Stimulated activated CD4-positive, alpha-beta T cell treated with anti-CD3 and anti-CD28 coated beads, Interleukin-2, amount 100 ng/mL, for 24 hours (primary cell): ENCODE measurements at places on chromosomes 1 and 21.

- no peak for DNase-seq
These were observed 142.5 kb downstream of the TIAM1 start for GRCh38 chr21:31201548-31201947.

- no peak for DNase-seq
These were observed 76.6 kb downstream of the RNF220 start for GRCh38 chr1:44481701-44482100.

DNA sequence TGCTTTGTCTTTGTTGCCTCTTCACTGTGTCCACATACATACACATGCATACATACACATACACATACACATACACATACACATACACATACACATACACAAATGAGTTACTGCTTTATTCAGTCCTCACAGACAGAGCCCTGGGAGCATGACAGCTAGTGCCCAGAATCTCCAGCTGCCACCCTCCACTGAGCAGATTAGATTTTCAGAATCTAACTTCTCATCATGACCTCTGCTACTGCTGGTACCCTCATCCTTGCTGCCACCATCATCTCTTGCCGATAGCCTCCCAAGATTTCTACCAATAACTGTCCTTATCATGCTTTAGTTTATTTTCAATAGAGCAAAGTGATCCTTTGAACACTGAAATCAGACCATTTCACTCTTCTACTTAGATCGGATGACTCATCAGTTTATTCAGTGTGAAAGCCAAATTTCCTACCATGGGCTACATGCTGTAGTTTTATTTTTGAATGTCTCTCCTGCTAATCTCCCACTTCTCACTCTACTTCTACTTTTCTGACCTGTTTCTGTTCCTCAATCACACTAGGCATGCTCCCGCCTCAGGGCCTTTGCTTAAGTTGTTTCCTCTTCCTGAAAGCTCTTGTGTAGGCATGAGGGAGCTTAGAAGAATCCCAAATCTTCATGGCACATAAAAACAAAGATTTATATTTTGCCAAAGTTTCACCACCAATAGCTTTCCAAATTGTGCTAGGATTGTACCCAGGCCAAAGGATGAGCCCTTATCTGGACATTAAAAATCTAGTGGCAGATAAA is 43.0 kb downstream of the ATP6V1G3 start:
- DNase-seq: no peak

DNA sequence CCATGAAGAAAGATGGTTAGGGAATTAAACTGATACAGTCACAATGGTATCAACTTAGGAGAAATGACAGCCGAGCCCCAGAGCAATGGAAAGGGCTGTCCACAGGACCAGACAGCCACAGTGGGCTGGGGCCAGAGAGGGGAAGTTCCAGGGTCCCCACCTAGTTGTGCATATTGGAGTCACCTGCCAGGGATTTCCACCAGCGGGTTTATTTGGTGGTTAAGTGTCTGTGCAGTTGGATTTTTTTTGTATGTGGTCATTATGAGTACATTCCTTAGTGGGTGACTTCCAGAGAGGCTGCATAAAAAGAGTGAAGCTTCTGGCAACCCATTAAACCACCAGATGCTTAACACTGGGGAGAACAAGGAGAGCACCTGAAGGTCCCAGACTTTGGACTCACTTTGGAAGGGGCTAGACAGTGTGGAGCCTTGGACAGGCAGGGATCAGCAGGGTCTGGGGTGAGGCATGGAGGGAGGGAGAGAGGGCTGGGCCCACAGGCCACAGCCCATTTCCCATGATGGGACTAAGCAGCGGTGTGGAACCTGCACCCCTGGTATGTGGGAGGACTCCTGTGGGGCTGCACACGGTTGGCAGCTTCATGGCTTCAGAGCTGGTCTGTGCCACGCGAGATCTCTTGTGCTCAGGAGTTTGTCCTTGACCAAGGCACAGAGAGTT is 7.8 kb upstream of the PTTG1IP start:
- DNase-seq: no peak

- no peak for DNase-seq
These were observed 719.1 kb upstream of the B3GALT2 start for GRCh38 chr1:193905288-193906085.

DNA sequence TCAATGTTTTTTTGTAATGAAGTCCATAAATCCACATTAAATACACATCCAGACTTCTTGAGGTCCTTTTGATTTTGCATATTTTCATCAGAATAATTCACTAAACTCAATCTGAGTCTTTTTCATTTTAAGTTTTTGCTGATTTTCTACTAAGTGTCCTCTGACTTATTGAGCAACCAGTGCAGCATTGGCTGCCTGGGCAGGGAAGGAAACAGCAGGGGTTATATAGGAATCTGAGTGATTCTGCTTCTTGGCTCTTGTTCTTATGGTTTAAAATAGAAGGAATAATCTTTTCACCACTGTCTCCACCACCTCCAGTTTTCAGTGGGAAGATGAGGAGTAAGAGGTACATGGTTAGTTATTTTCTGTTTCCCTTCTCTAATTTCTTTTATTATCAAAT is 88.4 kb downstream of the ST6GALNAC5 start:
- DNase-seq: no peak

GRCh38 chr1:176559878-176560277 is 96.9 kb downstream of the PAPPA2 start:
- peak; percentile 17 for DNase-seq

DNA sequence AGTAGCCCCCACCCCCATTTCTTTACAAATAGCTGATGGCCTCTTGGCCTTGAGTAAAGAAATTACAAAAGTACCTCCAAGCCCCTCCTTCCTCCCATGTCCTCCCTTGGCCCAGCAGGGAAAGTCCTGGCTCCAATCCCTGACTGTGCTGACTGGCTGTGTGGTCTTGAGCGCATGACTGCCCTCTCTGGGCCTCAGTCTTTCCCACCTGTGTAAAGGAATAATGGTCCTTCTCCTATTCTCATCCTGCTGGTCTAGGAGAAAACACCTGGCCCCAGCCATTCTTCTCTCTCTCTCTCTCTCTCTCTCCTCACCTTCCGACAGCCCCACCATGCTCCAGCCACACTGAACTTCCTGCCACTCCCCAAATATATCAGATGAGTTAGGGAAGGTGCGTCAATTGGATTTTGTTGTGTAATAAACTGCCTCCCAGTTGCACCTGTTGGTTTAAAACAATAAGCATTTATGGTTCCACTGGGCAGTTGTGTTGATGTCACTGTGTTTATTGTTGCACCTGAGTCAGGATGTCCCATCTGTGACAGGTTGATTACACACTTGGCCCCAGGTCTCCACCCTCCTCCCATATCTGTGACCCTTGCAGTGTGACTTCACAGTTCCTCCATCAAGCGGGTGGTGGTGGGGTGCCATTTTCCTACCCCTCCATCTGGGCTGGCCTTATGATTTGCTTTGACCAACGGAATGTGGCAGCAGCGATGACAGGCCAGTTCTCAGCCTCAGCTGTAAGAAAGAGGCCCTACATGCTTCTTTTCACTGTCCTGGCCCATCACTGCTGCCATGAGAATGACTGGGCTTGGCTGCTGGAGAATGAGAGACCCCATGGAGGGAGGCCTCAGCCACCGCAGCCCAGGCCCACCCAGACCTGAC is 22.3 kb upstream of the LRP8 start:
- DNase-seq: no peak

GRCh38 chr1:9250411-9251381 is 16.1 kb downstream of the H6PD start:
- no peak for DNase-seq

DNA sequence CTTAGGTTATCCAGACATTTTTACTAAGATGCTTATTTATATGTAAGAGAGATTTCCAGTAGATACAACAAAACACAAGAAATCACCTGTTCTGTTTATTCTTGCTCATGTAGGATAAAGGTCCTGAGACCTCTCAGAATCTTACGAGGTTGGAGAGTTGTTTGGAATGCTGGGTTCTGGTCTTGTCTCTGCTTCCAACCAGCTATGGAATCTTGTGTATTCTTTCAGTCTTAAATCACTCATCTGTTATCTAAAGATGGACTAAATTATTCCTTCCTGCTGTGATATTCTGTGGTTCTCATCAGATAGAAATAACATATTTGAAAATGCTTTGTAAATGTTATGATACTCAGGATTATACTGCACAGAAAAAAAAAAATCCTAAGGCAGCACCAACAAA is 21.3 kb downstream of the GNAT2 start:
- no peak for DNase-seq

DNA sequence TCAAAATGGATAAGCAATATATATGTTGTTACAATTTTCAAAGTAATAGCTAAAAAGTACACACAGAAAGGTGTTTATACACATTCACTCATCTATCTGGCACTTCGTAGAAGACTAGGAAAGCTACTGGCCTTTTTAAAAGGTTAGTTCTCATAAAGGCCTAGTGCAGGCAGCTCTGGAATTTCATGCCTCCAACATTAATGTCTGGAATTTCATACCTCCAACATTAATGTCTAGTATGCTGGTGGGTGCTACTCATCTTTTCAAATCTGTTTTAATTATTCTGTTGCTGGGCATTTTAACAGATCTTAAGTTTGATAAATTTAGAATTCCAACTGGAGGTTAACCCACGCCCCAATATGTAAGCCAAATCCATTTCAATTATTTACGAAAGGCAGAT is 124.2 kb downstream of the AKT3 start:
- DNase-seq: no peak

DNA sequence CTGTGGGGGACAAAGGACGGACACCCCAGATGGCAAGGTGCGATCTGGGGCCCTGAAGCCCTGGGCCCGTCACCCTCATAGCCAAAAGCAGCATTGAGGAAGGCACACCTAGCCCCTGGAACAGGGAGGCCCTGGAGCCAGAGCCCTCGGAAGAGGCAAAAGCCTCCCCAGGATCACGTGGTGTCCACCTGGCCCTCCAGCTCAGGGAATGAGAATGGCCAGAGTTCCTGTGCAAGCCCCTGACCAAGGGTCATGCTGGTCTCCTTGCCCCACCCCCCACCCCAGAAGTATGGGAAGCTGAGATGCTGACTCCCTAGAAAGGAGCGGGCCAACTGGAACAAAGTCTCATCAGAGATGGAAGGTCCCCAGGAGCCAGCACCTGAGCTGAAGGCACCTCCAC is 1.0 kb upstream of the PDZK1IP1 start:
- no peak for DNase-seq

DNA sequence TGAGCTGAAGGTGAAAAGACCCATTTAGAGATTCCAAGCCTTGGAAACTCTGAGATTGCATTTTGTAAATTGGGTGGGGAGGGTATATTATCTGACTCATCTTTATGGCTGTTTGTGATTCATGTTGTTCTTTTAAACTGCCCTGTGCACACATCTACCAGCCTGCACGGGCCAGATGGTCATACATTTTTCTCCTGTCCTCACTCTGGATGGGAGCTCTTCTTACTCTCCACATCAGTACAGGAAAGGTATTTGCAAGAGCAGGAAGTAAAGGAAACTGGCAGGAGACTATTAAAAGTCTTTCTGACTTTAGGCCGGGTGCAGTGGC is 14.3 kb upstream of the NMNAT2 start:
- no peak for DNase-seq

DNA sequence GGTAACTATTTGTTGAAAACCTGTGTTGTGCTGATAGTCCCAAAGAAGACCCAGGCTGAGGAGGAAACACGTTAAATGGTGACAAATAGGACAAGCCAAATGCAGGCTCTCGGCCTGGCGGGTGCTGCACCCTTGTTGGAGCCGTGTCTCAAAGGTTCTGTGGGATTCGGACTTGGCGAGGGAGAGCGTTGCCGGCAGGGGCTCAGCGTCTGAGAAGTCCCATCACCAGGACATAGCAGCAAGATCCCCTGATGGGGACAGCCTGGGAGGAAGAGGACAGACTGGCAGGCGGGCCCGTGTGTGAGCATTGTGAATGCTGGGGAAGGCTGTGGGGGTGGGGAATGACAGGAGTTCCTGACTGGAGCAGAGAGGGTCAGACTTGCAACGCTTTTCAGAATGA is 142.5 kb downstream of the PGBD5 start:
- no peak for DNase-seq

DNA sequence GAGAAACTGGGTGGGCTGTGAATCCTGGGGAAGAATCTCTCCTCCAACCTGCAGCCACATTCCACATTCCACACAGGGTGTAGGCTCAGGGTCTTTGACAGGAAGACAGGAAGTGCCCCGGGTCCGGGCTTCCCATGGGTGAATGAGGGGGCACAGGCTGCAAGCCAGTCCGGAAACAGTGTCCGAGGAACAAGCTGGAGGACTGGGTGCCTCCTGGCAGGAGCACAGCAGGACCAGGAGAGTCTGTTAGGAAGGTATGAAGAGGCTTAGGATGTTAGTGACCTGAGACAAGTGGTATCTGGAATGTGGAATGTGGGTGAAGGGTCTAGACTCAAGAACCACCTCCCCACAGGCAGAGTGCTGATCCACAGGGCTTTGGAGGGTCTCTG is 121.0 kb upstream of the CD34 start:
- DNase-seq: no peak

DNA sequence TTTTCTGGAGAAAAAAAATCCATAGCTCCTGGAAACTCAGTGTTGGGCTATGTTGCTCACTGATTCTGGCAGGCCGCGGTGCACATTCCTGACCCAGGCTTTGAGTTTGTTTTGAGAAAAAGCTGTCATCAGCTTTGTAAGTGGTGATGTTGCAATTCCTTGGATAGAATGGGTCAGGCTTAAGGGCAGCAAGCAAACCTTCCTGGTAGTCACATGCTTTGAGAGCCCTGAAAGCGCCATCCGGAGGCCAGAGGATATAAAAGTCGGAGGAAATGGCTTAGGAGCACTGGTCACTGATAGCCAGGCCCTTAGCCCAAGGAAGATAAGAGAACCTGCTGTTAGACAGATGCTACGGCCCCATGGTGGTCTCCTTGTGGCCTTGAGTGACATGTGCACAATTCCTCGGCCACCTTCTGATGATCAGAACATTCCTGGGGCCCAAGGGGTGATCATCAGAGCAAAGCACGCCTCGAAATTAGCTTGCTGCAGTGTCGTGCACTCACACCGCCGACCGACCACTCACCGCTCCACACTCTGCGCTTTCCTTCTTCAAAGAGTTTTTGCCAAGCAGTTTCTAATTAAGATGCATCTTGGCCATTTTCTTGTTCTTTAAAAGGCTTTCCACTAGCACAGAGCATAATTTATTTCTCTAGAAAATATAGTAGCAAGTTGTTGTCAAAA is 78.6 kb downstream of the MAN1C1 start:
- no peak for DNase-seq

GRCh38 chr1:9207086-9207485 is 27.5 kb upstream of the H6PD start:
- no peak for DNase-seq
